ENCODE measurements at places on chromosomes 7 and 10.

- peak; percentile 84 for DNase-seq
Measured at GRCh38 chr10:104472957-104473745, 119.5 kb downstream of the CFAP58 start.

GRCh38 chr7:30348083-30348560 is 63.7 kb downstream of the ZNRF2 start:
- DNase-seq, result peak; percentile 91

DNA sequence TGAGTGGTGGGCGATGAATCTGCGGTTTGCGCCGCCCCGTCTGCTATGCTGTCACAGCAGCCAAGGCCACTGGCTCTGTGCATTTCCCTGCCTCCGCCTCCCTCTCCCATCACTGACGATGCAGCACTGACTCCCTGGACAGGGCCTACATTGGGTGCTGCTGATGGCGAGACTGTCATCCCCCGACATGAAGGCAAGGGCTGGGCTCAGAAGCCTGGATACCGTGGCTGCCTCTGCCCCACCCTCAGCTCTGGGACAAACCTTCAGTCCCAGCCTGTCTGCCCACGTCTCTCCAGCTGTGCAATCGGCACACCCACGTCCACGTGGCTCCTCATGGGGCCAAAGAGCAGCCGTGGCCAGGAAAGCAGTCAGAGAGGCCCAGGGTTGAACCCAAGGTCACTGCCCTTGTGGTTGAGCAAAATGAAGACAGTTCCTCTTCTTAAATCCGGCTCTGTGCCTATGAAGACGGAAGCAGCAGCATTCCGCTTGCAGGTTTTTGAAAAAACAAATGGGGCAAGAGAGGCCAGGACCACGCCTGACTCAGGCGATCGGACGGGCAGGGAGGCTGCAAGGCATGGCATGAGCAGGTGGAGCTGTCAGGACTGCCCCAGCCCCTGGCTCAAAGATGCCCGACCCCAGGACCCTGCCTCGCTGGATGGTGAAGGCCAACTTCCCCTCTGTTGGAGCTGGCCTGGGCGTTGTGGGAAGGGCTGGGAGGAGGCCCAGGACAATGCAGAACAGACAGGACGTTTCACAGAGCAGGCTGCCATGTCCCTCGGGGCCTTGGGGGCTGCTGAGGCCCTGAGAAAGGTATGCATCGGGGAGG is 517.5 kb downstream of the DNAJB6 start:
- no peak for DNase-seq

- peak; percentile 77 for DNase-seq
Measured at GRCh38 chr10:33801705-33802104, 467.2 kb upstream of the NRP1 start.

DNA sequence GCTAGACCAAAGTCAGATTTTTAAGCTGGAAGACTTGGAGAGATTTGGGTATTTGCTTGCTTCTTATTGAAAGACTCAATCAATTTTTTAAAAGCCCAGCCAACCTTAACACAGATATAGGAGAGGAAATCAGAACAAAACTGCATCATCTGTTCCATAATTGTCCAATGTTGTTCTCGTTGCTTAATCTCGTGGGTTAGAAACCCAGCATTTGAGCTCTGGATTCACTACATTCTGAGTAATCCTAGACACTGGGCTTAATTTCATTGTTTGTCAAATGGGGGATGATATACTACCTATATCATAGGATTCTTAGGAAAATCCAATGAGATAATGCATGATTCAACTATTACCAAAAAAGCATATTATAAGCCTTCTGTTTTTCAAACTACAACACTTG is 48.9 kb downstream of the CALD1 start:
- DNase-seq, result peak; percentile 55

DNA sequence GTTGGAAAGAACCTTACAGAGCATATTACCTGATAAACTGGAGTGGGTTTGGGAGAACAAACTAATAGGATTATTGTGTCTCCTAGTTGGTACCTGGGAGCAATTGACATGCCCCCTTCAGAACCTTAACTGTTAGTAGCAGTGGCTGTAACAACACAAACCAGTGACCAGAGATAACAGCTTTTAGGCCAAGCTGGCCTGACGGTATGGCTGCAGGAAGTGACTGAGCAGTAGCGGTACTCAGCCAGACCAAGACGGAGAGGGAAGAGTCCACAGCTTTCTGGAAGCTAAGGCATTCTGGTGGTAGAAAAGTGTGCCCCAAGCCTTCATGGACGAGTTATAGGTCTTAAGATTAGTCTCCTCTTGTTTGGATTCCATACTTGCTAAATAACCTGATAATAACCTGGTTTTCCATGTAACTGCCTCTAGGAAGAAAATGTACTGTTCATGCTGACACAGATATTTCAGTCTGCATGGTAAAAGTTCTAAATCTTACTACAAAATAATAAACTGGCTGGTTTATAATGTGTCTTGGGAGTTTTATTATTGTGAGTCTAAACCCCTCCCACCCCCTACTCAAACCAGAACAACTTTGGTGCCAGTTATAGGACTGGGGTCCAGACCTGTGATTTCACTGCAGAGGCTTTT is 11.3 kb downstream of the NOLC1 start:
- DNase-seq, result no peak

GRCh38 chr7:43771128-43771527 is 12.6 kb downstream of the BLVRA start:
- no peak for DNase-seq

DNA sequence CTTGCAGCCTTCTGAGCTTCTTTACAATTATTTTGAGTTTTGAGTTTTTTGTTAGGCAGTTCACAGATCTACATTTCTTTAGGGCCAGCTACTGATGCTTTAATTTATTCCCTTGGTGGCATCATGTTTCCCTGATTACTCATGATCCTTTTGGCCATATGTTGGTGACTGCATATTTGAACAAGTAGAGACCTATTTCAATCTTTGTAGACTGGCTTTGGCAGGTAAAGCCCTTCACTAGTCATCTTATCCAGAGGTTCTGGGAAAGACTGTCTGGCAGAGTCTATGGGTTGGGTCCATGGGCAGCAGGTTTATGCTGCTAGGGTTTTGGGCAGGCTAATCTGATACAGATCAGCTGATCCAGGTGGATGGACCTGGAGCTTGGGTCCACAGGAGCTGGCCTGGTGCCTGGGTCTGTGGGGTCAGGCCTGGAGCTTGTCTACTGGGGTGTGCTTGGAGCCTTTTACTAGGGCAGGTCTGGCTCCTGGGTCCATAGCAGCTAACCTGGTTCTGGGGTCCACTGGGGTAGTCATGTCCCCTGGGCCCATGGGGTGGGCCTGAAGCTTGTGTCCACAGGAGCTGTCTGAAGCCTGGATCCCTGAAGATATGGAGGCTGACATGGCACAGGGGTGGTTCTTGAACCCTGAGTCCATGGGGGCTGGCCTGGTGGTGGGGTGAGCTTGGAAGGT is 72.7 kb downstream of the GPR85 start:
- peak; percentile 21 for DNase-seq

DNA sequence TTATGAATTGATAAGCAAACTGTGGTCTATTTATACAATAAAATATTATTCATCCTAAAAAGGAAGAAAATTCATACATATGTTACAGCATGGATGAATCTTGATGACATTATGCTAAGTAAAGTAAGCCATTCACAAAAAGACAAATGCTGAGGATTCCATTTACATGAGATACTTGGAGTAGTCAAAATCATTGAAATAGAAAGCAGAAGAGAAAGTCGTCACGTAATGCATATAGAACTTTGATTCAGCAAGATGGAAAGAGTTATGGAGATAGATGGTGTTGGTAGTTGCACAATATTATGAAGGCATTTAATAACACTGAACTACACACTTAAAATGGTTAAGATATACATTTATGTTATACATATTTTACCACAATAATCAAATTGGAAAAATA is 309.7 kb upstream of the KLF6 start:
- peak; percentile 75 for DNase-seq

GRCh38 chr10:61454541-61454940 is 1.4 kb upstream of the TMEM26 start:
- no peak for DNase-seq

GRCh38 chr10:31921031-31921430 is 7.6 kb downstream of the ARHGAP12 start:
- no peak for DNase-seq

- no peak for DNase-seq
Measured at GRCh38 chr7:55437375-55437774, 72.2 kb downstream of the LANCL2 start.

DNA sequence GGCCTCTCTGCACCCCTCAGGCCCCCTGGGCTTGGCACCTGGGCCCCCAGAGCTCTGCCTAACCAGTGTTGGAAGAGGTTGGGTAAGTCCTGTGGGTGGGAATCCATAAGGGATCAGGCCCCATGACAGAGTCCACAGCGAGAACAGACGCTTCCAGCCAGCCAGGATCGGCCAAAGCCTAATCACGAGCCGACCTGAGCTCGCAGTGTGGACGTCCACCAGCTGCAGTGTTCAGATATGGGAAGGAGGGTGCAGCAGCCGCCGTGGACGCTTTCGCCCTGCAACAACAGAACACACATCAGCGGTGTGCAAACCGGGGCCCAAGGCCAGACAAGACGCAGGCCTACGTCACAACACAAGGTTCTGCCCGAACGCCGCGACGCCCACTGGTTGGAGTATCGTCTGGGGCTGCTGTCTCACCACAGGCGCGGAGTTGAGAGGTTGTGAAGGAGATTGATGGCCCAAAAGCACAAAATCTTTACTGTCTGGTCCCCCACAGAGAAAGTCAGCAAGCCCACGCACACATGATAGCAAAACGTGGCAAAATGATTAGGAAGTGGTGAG is 102.1 kb downstream of the FOXL3 start:
- DNase-seq, result no peak

DNA sequence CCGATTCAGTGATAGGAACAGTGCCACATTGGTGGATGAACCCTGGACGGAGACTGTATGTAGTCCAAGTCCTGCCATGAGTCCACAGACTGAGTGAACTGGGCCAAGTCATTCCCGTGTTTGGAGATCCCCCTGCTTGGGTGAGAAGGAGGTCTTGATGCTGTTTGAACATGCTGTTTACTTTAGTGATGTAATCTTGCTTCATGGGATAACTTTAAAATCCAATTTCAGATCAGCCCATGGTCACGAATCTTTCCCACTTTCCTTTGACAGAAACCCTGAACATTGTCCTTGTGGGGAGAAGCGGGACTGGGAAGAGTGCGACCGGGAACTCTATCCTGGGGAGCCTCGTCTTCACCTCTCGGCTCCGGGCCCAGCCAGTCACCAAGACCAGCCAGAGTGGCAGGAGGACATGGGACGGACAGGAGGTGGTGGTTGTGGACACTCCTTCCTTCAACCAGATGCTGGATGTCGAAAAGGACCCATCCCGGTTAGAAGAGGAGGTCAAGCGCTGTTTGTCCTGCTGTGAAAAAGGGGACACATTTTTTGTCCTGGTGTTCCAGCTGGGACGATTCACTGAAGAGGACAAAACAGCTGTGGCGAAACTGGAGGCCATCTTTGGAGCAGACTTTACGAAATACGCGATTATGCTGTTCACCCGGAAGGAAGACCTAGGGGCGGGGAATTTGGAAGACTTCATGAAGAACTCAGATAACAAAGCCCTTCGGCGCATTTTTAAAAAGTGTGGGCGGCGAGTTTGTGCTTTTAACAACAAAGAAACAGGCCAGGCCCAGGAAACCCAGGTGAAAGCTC is 26.6 kb downstream of the GIMAP8 start:
- no peak for DNase-seq

GRCh38 chr10:38740102-38740501 is 646.0 kb downstream of the ZNF37A start:
- DNase-seq, result no peak

DNA sequence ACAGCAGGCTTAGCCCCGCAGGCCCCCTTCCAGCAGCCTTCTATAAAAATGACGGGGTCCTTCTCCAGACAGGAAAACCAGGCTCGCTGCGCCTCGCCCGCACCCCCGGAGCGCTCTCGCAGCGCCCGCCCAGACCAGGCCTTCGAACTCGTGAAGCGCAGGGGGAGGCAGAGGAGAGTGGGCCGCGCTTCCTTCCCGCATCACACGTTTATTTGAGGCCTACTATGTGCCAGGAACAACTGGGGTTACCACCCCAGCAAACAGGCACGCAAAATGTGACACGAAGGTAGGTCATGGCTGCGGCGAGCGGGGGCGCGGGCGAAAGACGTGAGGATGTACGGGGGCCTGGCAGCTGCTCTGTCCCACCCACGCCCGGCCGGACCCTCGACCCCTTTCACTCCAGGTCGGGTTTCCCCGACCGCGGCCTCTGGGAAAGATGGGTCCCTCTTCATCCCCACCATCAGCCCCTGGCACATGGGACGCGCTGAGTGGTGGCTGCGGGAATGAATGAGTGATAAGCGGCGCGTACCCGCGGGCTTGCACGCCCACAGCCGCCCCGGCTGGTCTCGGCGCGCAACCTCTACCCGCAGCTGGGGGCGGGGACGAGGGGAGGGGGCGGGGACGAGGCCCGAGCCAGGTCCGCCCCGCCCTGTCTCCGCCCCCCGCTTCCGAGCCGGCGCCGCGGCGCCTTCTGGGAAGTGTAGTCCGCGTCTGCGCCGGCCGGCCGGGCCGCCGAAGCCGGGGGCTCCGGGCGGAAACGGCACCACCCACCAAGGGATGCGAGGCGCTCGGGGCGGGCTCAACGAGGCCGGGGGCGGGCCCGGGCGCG is 59.1 kb downstream of the ZNF467 start:
- DNase-seq, result peak; percentile 89

DNA sequence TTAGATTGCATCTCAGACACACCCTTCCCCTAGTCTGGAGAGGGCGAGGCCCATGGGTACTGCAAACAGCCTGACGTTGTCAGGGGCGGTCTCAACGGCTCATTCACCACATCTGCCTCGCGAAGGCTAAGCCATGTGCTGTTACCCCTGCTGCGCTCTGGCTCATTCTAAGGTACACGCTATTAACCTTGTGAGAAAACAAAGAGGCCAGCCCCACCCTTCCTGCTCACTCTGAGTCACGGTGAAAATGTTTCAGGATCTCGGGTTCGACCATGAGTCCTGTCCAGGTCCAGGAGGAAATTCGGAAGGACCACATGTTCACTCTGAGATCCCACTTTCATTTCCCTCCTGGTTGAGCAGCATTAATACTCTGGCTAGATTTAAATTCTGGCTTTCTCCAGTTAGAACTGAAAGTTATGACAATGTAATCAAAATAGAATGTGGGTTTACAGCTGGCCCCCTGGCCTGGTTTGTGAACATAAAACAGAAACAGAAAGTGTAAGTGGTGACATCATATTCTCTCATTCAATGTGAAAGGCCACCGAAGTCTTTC is 55.2 kb downstream of the EGFR start:
- peak; percentile 81 for DNase-seq

- no peak for DNase-seq
Measured at GRCh38 chr10:126197036-126197543, 191.2 kb downstream of the ADAM12 start.

DNA sequence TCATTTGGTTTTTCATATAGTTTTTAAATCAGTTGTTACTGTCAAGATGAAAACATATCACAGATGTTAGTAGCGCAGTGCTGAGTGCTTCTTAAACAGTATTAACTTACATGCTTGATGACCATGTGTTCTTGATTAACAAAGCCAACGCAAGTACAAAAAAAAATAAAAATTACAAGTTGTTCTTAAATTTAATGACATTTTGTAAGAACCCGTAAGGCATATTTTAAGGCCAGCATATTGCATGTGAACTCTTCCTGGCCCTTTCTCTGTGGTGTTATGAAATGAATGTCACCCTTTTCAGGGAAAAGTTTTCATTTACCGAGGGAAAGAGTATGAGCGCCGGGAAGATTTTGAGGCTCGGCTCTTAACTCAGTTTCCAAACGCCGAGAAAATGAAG is 140.4 kb upstream of the NPS start:
- no peak for DNase-seq
